ENCODE measurements at places on chromosomes 1 and 21.

GRCh38 chr1:41660570-41661427 is 176.3 kb upstream of the EDN2 start:
- no peak for DNase-seq

GRCh38 chr1:205669341-205670149 is 10.8 kb downstream of the SLC45A3 start:
- DNase-seq, result no peak

DNA sequence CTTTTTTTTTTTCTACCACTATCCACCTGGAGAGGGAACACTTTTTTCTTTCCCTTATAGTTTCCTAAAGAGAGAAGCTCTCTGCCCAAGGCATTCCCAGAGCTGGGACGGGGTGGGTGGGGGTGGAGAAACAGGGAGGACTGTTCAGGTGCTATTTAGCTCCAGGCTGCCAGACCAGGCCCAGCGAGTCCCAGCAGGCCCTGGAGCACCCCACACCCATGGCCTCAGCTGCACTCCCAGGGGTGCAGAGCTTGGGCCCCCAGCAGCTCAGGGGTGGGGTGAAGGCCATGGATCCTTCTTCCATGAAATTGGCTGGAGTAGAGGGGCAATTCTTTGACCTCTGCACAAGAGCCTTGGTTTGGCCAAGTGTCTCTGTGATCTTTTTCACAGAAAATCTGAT is 4.1 kb downstream of the ETV3L start:
- DNase-seq, result no peak

DNA sequence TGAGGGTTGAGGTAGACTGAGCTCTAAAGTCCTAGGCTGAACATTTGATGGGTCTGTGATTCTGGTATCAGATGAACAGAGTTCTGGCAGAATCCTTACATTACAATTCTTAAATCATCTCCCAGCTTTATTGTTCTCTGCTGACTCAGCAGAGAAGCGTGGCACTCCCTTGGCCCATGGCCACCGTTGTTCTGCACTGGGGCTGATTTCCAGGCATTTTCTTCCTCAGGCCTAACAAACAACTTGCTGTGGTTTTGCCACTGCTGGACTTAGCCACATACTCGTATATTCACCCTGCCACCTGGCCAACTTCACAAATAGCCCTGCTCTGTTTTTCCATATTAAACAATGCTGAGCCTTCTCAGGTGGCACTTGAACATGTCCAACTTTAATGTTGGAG is 223.2 kb downstream of the TNR start:
- no peak for DNase-seq

GRCh38 chr1:94411237-94411636 is 7.0 kb upstream of the ABCD3 start:
- no peak for DNase-seq

DNA sequence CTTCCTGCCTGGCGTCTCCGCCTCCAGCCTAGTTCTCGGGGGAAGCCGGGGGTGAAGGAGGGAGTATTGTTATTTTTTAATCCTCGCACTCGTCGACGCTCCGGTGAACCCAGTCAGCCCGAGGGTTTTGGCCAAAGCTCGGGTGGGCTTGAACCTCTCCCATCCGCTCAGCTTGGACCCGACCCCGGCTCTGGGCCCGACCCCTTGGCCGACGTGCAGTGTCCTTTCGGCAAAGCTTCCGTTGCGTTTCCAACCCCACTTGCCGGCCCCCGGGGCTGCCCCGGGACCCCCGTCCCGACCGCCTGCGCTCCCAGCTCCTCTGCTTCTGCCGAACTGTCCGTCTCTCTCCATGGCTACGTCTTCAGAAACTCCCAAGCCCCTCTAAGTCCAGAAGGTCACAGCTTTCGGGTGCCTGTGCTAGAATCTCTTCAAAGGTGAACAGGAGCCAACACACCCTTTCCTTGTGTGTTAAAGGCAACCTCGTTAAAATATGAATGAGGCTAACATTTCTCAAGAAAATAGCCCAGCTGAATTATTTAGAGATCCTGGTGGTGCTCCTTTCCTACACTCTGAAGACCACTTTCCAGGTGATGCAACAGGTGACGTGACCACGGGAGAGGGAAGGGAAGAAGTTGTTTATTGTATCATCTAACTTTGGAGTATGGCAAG is 647 bp downstream of the DESI2 start:
- DNase-seq, result no peak

DNA sequence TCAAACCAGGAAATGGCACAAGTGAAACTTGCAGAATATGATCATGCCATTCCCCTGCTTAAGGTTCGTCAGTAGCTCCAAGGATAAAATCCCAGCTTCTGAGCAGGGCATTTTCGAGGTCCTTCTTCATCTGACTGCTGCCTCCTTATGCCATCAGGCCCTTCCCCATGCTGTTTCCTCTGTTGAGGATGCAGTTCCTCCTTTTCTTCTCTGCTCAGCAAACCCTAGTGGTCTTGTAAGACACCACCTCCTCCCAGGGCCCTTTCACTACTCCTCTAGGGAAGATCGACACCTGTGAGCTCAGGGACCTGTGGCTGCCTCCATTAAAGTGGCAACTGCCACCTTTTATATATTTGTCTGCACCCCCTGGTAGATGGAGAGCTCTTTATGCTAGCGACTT is 62.1 kb upstream of the JUN start:
- no peak for DNase-seq

All from NCI-H1092 (cell line).